ENCODE measurements at places on chromosomes 6 and 20.

DNA sequence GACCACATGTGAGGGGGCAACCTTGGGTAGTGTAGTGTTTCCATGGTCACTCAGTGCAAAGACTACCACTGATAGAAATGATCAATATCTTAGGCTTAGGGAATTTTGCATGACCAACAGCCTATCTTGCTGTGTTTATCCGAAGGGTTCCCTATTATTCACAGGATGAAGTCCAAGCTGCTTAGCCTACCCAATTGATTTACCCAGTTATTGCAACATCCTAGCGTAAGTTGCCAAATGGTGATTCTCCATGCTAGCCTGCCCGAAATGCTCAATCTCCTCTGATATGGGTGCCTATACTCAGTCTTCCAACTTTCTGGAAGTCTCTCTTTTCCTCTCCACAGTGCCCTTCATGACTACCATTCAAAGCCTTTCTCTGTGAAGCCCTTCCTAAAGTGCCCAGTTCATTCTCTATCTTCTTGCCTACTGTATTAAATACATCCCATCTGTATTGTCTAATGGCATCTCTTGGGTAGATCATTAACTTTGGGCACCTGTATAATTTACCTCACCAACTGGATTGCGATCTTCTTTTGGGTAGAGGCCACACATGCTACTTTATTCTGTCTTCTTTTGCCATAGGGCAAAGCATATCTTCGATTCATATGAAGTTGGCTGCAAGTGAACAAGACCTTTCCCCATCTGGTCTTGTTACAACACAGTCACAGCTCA lies 240.5 kb downstream of the CLIC5 start:
- DNase-seq, result no peak

DNA sequence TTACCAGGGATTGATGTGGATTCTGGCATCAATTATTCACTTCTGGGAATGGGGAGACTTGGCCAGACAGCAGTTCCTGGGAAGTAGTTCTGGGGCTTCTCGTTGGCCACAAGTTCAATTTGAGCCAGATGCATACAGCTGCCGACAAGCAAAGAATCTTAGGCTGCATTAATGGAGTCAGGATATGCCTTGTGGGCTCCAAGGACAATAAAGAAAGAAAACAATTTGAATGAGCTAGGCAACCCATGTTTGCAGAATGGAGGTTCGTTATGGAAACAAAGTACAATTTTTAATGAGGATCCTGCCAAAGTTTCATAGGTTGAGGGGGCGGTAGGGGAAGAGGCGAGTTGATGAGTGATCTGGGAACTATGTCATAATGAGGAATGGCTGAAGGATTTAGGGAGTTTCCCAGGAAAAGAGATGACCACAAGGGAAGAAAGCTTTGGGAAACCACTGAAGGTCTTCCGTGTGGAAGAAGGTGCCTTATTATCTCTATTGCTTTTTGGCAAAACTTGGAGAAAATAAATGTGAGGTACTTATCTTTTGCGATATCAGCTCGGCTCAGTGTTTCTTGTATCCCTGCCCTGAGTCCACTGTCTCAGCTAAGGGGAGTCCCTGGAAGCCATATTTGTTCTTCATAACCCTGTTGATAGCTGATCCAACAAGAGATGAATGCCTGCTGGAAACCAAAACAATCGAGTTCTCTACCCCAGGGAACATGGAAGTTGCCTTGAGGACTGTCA lies 181.0 kb upstream of the ZNF217 start:
- no peak for DNase-seq

GRCh38 chr6:90192857-90193256 lies 103.8 kb downstream of the BACH2 start:
- no peak for DNase-seq

DNA sequence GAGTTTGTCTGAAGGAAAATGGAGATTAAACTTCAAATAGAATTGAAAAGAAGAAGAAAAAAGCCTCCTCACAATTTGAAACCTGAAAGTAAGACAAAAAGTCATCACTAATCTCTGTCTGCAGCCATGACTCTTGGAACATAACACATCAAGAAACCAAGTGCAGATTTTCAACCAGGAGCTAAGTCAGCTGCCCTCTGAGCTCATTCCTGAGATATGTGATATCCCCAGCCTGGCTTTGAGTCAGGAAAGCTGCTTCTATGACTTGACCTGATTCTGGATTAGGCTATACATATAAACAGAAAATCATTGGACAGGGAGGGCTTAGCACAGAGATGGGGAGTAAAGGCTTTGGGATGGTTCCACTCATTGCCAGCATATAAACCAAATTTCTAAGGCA lies 891.4 kb downstream of the TFAP2A start:
- DNase-seq, result no peak

GRCh38 chr6:149864578-149865535 lies 698 bp upstream of the LRP11 start:
- peak; percentile 71 for DNase-seq

- no peak for DNase-seq
Measured at GRCh38 chr6:25462235-25462897, 183.2 kb downstream of the CARMIL1 start.

DNA sequence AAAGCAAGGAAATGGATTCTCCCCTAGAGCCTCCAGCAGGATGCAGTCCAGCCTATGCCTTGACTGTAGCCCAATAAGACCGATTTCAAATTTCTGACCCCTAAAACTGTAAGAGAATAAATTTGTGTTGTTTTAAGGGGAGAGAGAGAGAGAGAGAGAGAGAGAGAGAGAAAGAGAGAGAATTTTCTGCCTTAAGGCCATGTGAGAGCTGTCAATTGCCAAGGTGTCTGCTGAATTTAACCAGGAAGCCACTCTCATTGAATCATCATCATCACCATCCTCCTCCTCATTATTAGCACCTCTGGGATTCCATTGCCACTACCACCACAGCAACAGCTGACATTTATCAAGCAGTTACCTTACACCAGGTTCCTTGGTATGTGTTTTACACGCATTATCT lies 27.8 kb upstream of the TNFRSF21 start:
- DNase-seq, result no peak

- DNase-seq, result no peak
Measured at GRCh38 chr6:158565122-158565429, 5.2 kb downstream of the TMEM181 start.

GRCh38 chr20:4555188-4555890 lies 166.4 kb upstream of the PRND start:
- DNase-seq, result no peak

GRCh38 chr6:40606981-40607380 lies 19.8 kb upstream of the LRFN2 start:
- no peak for DNase-seq

GRCh38 chr6:100671740-100672139 lies 207.0 kb upstream of the SIM1 start:
- DNase-seq, result no peak

DNA sequence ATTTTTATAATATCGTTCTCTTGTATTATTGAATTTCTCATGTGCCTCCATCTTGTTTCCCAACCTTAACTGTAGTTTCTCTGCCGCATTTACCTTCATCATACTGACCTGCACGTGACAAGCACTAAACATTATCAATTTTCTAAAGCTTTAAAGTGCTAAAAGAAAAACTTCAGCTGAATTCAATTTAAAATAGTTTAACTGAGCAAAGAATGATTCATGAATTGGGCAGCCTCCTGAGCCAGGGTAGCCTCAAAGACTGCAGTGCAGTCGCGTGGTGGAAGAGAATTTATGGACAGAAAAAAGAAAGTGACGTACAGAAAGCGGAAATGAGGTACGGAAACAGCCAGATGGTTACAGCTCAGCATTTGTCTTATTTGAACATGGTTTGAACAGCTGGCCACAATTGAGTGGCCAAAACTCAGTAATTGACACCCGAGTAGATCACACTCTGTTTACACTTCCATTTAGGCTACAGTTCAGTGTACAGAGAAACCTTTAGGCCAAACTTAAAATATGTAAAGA lies 4.2 kb upstream of the ZDHHC14 start:
- DNase-seq, result peak; percentile 43

- DNase-seq, result no peak
Measured at GRCh38 chr6:19723545-19723944, 113.6 kb upstream of the ID4 start.

GRCh38 chr6:72931325-72931887 lies 293.9 kb downstream of the KHDC1L start:
- DNase-seq, result no peak

- no peak for DNase-seq
Measured at GRCh38 chr20:20014659-20015058, 2.5 kb upstream of the NAA20 start.

GRCh38 chr6:32153564-32154513 lies at the start of gene PPT2:
TSS of gene PPT2 (plus strand) at chr6:32154141. CDS start at chr6:32154595, 454 bp downstream.
- DNase-seq, result peak; percentile 65

- DNase-seq, result peak; percentile 35
Measured at GRCh38 chr6:16494793-16495192, 256.4 kb downstream of the GMPR start.

DNA sequence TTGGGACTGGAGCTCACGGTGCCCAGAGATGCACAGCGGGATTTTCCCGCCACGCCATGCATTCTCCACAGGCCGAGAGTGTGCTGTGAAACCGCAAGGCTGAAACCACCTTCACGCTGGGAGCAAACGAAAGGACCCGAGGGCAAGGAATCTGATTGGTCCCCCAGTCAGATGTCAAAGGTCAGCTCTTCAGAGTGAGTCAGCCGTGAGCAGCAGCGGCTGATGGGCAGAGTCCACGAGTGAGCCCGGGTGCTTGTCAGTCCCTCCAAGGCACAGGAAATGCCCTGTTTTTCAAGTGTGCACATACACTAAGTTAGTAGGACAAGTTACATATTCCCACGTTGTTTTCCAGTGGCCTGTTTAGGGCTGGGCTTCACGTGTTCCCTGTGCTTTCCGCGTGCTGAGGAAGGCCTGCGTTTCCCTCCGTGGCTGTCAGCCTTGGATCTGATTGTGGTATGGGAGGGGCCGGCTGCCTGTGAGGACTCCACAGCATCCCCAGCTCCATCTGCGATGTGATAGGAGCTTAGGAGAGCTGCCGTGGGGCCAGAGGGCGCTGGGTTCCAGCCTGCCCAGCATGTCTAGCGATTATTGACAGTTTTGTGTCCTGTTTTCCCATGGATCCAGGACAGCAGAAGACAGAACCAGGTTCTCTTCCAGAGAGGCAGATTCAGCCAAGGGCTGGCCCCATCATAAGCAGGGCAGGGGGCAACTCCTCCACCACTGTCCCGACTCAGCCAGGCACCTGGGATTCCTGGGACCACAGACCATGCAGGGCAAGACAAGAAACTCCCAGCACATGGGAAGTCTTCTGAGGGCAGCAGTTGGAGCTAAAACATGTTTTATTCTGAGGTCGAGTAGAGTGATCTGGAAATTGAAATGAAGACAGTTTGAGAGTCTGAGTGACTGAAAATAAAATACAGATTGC lies 38.2 kb upstream of the FRMD1 start:
- no peak for DNase-seq

GRCh38 chr6:148866657-148867268 lies 119.9 kb downstream of the UST start:
- DNase-seq, result peak; percentile 74

GRCh38 chr6:30749554-30750378 lies 5.4 kb upstream of the IER3 start:
- DNase-seq, result no peak

DNA sequence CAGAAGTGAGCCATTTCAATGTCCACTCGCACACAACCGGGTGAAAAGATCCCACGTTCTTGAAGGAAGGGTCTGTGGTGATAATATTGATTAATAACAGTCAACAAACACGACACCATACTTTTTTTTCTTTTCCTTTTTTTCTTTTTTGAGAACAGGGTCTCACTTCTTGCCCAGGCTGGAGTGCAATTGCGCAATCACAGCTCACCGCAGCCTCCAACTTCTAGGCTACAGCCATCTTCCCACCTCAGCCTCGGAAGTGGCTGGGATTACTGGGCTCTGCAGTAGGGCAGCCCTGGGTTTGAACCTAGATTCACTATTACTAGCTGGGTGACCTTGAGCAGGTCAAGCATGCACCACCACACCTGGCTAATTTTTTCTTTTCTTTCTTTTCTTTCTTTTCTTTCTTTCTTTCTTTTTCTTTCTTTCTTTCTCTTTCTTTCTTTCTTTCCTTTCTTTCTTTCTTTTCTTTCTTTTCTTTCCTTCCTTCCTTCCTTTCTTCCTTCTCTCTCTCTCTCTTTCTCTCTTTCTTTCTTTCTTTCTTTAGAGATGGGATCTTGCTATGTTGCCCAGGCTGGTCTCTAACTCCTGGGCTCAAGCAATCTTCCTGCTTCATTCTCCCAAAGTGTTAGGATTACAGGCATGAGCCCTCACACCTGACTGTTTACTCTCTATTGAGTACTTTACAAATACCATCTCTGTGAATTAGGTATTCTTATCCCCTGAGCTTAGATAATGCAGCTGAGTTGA lies 123.9 kb downstream of the SNX5 start:
- no peak for DNase-seq

- no peak for DNase-seq
Measured at GRCh38 chr6:43865932-43866645, 96.1 kb downstream of the VEGFA start.

DNA sequence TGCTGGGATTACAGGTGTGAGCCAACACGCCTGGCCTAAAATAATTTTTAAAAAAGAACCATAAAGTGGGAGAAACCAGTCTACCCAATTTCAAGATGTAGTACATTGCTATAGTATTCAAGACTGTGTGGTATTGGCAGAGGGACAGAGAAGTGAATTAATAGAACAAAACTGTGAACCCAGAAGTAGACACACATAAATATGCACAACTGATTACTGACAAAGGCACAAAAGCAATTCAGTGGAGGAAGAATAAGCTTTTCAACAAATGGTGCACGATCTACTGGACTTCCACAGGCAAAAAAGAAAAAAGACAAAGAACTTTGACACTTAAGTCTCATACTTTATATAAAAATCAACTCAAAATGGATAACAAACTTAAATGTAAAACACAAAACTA lies 15.5 kb downstream of the ZBTB2 start:
- no peak for DNase-seq

GRCh38 chr6:31128093-31128676 lies 7.9 kb upstream of the CDSN start:
- peak; percentile 79 for DNase-seq

DNA sequence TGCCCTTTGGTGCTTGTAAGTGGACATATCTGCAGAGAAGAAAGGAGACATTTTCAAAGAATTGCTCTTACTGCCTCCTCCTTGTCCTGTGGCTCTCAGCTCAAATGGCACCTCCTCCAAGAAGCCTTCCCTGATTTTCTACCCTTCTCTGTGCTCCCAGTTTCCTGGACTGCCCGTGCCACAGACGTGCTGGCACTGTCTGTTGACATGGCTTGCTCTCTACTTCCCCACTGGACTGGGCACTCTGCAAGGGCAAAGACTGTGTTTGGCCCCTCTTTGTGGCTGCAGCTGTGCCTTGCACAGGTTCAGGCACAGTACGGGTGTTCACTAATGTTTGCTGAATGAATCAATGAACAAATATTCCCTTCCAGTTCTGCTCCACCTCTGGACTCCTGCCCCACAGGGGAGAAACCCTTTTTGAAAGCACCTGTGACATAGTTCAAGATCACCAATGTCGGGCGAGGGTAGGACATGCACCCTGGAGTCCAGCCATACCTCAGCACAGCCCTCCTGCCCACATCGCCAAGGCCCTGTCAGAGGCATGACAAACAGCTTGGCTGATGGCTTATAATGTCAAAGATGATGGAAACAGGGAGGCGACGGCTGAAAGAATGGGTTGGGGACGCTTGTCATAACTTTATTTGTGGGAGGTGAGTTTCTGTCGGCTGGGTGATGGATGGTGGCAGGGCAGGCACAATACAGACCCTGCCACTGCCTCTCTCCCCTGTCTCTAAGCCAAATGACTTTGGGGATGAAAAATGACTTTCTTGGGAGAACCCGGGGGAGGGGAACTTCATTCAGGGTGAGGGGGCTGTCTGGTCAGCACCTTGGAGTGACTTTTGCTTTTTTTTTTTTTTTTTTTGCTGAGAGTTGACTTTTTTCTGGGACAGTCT lies 15.6 kb upstream of the CTNNBL1 start:
- DNase-seq, result no peak

Data from B cell (primary cell).